ENCODE measurements at places on chromosomes 12 and 14.

GRCh38 chr12:51717326-51717925 is 126.4 kb downstream of the SCN8A start:
- no peak for DNase-seq

DNA sequence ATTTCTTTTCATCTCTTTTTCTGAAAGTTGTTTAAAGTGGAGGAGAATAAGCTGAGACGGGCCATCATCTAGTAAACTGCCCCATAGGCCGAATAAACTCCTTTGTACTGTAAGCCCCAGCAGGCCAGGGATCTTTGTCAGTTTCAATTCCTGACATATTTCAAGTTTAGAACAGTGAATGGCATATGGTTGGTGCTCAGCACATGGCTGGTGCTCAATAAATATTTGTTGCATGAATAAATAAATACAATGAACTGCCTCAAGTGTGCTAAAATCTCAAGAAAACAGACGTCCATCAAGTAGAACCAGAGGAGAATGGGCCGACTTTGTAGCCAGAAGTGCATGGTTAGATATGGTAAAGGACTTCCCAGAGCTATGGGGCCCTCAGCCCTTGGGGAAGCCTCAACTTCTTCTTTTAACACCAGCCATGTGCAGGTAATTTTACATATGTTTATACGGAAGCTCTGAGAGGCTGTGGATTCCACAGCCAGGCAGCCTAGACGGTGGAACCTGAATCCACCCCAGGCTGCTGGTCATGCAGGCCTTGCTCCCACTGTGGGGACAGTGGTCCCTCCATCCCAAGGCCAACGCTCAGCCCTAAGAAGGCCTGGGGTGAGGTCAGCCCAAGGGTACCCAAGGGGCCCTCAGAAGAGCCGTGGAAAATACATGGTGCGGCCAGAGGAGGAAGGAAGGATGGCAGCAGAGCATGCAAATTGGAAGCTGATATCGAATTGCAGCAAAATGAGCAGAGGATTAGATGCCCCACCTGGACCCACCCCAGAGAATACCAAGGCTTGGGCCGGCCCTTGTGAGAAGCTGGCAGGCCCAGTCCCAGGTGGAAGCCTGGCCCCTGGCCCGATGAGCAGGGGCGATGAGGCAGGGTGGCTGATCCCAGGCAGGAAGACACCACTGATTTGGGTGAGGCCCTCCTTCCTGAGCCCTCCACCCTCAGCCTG is 8.7 kb upstream of the AQP2 start:
- no peak for DNase-seq

- no peak for DNase-seq
Observed at GRCh38 chr14:90523544-90523943, 126.7 kb downstream of the CALM1 start.

DNA sequence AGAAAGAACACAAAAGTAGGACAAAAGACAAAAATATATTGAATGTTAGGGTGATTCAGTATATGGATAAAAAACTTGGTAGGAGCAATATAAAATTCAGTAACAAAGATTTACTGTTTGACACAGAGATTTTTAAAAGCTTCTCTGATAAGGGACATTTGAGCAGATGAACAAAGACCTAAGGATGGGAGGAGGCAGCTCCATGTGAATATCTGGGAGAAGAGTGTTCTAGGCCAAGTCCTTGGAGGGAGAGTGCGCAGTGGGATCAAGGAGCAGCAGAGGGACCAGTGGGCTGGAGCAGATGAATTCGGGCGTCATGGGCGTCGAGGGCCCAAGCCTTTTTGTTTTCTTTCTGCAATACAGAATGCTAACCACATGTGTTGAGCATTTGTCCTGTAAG is 174.4 kb downstream of the PRKCH start:
- DNase-seq = no peak

DNA sequence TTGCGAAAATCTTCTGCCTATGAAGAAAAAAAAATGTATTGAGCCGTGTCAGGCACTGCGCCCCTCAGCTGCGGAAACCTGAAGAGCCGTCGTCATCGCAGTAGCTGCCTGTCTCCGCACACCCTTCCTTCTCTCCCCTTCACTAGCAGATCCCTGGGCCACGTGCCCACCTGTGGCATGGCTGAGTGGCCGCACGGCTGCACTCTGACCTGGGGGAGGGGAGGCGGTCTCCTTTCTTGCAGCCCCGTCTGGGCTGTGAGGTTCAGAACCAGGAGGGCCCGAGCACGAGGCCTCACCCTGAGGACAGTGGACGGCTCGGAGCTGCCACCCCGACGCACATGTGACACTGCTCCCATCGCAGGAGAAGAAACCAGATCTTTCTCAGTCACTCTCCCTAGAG is 24.9 kb downstream of the PGAM5 start:
- DNase-seq = no peak

GRCh38 chr12:52598966-52599365 is 2.3 kb downstream of the KRT72 start:
- DNase-seq = no peak

GRCh38 chr12:52132754-52133161 is 53.3 kb downstream of the SMIM41 start:
- no peak for DNase-seq

- no peak for DNase-seq
Observed at GRCh38 chr14:62071039-62071438, 308.8 kb downstream of the SNAPC1 start.

DNA sequence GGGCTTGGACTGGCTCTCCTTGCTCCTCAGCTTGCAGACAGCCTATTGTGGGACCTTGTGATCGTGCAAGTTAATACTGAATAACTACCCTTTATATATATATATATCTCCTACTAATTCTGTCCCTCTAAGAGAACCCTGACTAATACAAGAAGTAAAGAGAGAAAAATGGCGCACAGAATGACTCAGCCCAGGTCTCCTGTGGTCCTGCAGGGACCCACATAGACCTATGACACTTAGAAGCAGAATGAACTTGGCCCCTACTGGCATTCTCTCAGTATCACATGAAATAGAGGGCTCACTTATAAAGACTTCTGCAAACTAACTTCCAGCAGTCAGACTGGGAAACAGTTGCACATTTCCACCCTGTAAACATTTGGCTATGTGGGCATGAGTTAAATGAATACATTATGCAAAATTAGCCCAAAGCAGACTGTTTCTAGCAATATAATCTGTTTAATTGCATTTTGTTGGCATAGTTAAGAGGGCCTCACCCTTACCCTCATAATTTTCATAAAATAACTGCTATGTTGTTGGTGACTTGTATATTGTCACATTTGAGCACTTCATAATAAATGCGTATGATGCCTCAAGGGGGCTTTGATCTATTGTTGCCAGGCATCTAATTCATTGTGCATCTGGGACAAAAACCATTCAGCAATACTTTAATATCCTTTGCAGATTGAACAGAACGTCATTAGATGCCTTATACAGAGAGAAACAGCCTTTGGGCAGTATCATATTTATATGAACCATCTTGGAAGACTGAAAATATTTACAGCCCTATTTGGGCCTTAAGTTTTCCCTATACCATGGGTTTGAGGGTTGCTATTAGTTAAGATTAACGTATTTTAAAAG is 349.7 kb upstream of the DIO2 start:
- DNase-seq = no peak

GRCh38 chr14:69376439-69376838 is 21.7 kb downstream of the ERH start:
- DNase-seq = no peak

- no peak for DNase-seq
Observed at GRCh38 chr12:13606290-13606689, 375.1 kb downstream of the GRIN2B start.

DNA sequence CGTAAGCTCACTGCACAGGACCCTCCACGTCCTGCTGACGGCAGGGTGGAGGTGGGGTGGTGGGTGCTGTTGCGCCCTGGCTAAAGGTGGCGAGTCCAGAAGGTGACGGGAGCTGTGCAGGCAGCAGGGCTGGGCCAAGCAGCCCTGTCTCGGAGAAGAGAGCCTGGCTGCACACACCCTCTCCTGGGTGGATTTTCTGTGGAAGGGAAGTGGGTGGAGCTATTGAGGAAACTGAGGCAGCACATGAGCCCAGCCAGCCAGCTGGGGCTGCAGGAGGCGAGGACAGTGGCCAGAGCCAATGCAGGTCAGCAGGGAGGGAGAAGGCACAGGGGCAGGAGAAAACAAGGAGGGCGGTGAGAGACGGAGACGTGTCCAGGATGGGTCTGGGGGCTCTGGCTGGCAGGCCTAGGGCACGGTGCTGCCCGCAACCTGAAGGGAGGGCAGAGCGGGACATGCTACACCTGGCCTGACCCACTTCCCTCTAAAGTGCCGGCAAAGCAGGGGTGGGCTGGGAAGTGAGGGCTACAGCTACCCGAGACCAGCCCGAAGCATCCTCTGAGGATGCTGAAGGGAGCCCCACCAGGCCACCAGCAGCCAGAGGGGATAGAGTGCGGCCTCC is 20.5 kb downstream of the BTBD6 start:
- DNase-seq = no peak

DNA sequence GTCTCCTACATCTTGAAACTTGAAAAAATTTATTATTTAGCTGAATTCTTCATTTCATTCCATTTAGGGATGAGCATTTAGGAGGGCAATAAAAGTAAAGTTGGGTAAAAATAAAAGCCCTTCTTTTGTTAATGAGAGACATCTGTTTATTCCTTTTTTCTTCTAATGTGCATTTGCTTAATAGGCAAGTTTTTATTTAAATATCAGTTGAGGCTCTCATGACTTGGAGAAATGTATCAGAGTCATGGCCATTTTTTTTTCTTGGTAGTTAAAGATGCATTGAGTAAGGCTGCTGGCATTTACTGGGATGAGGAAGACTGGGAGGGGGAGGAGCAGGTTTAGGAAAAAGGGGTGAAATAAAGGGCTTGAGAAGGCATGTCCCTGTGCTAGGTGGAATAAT is 609.9 kb upstream of the TMEM132C start:
- DNase-seq = no peak

GRCh38 chr14:26888592-26888991 is 290.8 kb upstream of the NOVA1 start:
- no peak for DNase-seq

- DNase-seq = no peak
Observed at GRCh38 chr14:25828562-25828961, 769.3 kb downstream of the NOVA1 start.

DNA sequence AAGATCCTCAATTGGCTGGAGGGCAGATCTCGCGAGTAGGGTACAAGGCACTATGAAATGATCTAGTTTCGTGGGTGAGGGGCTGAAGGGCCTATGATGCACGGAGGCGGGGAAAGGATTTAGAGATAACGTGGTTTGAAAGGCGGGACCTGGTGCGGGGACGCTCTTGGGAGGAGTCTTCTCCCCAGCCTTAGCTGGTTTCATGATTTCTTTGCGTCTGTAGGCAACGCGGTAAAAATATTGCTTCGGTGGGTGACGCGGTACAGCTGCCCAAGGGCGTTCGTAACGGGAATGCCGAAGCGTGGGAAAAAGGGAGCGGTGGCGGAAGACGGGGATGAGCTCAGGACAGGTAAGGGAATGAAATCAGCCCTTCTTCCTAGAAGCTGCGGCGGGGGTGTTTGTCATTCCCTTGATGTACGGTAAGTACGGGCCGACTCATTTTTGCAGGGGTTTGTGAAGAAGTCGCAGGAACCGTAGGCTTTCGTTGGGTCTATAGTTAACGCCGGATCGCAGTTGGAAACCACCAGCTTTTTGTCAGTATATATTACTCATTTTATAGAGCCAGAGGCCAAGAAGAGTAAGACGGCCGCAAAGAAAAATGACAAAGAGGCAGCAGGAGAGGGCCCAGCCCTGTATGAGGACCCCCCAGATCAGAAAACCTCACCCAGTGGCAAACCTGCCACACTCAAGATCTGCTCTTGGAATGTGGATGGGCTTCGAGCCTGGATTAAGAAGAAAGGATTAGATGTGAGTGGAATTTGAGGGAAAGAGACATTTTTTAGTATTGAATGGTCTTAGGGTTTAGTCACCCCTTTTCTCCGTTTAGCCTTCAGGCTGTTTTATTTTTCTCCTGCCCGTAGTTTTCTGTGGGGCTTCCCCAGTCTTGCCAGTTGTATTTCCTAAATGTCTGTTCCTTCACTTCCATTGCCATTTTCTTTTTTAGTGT is 602 bp downstream of the APEX1 start:
- no peak for DNase-seq

- no peak for DNase-seq
Observed at GRCh38 chr14:62692490-62693106, 352.7 kb downstream of the KCNH5 start.

- no peak for DNase-seq
Observed at GRCh38 chr12:77469578-77470333, 360.9 kb upstream of the NAV3 start.

DNA sequence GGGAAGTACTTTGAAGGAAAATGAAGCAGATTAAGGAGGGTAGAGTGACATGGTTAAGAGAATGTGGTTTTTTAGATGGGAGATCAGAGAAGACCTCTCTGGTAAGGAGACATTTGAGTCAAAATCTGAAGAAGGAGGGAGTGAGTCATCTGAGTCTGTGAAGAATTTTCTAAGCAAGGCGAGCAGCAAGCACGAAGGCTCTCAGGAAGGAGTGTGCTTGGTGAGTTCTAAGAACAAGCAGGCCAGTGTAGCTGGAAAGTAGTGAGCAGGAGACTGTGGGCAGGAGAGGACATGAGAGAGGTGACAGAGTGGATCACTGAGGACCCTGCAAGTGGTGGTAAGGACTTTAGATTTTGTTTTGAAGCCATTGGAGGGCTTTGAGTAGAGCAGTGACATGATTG is 76.3 kb upstream of the FUT8 start:
- DNase-seq = no peak

DNA sequence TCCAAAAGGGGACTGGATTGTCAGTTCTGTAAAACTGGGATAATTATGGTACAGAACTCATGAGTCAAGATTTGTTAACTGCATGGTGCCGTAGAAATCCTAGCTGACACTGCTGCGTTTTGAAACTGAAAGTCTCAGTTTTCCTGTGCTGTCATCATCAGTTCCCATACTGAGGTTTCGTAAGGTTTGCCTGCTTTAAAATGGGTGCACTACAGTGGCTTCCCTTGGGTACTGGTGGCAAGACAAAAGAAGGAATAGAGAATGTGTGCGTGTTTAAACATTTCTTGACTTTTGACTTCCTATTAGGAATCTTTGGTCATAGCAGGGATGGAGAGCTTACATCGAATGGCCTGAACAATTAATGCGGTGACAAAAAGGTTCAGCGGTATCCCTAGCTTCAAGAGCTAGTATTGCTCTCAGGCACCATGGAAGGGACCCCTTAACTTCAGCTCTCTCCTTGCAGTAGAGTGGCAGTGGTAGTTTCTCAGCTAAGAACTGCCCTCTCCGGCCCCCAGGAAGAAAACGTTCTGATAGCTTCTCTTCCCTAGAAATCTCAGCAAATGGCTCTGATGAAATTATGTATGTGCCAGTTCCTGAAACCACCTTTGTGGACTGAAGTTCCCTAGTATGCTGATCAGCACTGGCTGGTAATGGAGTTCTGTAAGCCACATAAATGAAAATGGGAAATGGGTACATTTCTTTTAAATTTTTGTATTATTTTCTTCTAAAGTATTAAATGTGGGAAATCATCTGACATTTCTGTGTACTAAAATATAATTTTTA is 28.9 kb downstream of the ANO6 start:
- no peak for DNase-seq

DNA sequence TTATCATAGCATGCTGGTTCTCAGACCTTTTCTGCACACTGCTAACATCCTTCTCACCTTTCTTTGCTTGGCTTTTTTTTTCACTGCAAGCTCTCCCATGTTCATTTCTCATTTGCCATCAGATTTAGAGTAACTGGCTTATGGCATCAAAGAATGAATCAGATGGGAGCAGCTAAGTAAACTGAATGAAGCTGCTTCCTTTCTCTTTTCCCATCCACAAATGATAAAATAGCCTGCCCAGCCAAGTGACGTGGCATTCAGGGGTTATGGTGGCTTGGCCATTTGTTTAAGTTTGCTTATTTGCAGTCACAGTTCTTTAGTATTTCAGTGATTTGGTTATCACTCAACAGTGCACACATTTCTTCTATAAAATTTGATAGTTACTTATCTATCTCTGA is 708.6 kb downstream of the DIO2 start:
- DNase-seq = no peak

GRCh38 chr12:24172031-24172772 is 222.7 kb upstream of the SOX5 start:
- no peak for DNase-seq

Data from midbrain (tissue), 1 donor.